Bronchus fibroblast of lung (primary cell): ENCODE measurements at places on chromosomes 1 and 21. TPM values are rescaled to one million over a fixed set of nuclear protein-coding genes. Genes with fewer than 3 reads are reported as not detected.

Gene TCHH
- total RNA-seq = not detected in 2 replicates

Gene ANKRD45
- 0.30 and 0.50 TPM in 2 replicates for total RNA-seq

Gene KCNE2
- total RNA-seq = not detected in 2 replicates

Gene AKR7A3
- total RNA-seq = 0.59 and 0.84 TPM in 2 replicates

Gene SOX13
- 5.6 and 7.1 TPM in 2 replicates for total RNA-seq

Gene SLC44A5
- under 0.01 TPM in 1 of 2 replicates, not detected in the other for total RNA-seq

Gene CHODL
- total RNA-seq = 0.15 TPM in 1 of 2 replicates, not detected in the other

Gene ERRFI1
- 108 and 109 TPM in 2 replicates for total RNA-seq

Gene MIGA1
- 5.5 and 7.1 TPM in 2 replicates for total RNA-seq

Gene KIAA1614
- total RNA-seq = 5.7 and 9.2 TPM in 2 replicates

Gene IGSF5
- total RNA-seq = not detected in 2 replicates

Gene OR10J1
- not detected in 2 replicates for total RNA-seq

Gene PLXNA2
- 5.5 and 6.2 TPM in 2 replicates for total RNA-seq

Gene DYNLT5
- 0.30 and 1.7 TPM in 2 replicates for total RNA-seq

Gene P3R3URF
- total RNA-seq = not detected in 2 replicates

Gene C1orf115
- total RNA-seq = 2.2 and 2.9 TPM in 2 replicates

Gene EPS8L3
- not detected in 2 replicates for total RNA-seq

Gene LRRC8B
- total RNA-seq = 4.6 and 5.4 TPM in 2 replicates

Gene ARHGAP29
- 24.2 and 29.1 TPM in 2 replicates for total RNA-seq

Gene WNT9A
- total RNA-seq = 0.30 and 0.50 TPM in 2 replicates

Gene ALX3
- not detected in 2 replicates for total RNA-seq

Gene SYPL2
- 0.15 and 0.17 TPM in 2 replicates for total RNA-seq

Gene OR14I1
- total RNA-seq = not detected in 2 replicates

Gene S100A2
- 4.5 and 10.8 TPM in 2 replicates for total RNA-seq
